ENCODE measurements at places on chromosomes 2 and 18.

DNA sequence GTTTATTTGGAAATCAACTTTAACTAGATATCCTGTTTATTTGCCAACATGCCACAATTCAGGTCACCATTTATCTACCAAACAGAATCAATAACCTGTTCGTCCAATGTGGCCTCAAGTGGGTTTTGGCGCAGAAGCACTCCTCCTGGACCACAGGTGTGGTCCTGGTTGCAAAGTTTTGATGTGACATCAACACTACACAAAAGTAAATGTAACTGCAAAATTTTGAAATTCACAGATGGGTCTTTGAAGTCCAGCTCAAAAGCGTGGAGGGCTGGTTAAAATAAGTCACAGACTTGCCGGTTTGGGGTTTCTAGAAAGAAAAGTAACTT is 474 bp upstream of the GCA start:
- no peak for DNase-seq

DNA sequence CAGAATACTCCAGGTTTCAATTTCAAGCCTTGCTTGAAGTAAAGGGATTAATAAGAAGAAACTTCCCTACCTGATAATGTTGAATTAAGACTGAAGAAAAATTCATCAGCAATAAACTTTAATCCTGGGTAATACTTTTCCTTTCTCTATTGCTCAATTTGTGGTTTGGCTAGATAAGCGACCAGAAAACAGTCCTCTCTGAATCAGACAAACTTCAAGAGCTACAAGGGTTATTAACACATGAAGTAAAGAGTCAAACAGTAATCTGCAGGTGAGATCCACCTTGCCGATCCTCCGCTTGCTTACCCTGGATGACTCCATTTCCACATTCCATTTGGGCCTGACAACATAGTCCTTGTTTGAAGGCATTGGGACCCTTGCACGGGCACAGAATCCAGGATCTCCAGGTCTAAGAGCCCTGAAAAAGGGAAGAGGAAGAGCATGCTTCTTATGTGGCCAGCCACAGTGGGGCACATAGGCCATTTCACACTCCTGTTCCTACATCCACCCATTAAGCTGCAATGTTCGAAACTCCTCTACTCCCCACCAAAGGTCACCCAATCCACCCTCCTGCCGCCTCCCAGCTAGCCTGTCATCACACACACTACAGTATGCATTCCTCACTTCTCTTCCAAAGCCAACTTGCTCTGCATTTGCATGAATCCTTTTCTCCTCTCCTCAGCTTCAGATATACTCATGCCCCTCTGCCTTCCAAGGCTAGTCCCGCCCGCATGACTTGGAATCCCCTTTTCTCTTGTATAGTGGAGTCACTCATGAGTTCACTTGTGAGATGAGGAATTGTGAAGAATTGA is 39.8 kb downstream of the IWS1 start:
- DNase-seq = no peak

GRCh38 chr2:104118889-104119288 is 735.0 kb upstream of the POU3F3 start:
- no peak for DNase-seq

DNA sequence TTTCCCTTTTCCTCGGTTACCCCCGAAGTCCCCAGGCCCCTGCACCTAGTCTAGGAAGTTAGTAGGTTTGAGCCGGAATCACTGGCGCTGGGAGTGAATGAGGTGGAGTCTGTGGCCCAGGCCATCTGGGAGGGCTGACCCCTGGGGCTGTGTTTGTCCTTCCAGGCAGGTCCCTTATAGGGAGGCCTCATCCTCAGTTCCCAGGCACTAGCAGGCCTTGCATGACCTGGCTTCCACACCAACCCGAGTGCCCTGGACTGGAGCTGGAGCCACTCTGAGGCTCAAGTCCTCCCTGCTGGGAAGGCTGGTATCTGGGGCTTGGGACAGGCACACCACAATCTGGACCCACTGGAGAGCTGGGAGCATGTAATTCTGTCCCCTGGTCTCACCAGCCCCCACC is 111.0 kb downstream of the DYSF start:
- DNase-seq = no peak

GRCh38 chr2:199480966-199481365 is 23.2 kb upstream of the SATB2 start:
- DNase-seq = no peak

- no peak for DNase-seq
These were observed 202.5 kb downstream of the CCDC102B start for GRCh38 chr18:69000366-69000765.

DNA sequence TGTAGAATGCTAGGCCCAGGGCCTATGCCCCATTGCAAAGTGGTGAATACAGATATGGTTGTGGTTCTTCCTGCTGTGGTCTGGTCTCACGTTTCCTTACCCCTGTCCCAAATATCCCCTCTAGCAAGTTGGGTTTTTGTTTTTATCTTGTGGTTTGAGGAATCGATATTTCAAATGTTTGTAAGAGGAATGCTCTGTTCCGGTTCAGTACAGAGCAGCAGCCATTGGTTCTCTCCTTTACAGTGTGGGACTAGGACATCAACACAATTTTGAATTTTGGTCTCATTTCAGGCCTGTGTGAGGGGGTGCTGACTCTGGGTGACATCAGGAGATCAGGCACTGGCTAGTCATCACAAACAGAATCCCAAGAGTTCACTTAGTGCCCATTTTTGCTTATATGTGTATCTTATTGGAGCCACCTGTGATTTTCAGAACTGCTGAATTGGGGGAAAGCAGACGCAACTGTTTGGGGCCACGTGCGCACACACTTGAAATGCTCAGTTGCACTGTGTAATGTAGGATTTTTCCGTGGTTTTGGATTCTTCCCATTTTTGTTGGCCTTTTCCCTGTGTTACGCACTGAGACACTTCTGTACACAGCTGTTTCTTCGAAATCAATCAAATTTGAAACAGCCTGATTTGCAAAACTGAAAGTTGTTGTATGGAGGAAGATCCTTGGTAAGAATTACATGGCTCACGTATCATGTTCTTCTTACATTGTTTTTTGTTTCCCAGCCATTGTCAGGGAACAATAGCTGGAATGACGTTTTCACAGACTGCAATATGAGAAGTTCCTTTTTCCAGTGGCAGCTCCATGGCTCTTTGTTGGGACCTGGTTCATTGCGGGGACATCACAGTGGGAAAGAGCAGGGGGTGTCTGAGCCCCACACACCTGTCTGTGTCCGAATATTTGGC is 8.6 kb downstream of the SH3BP4 start:
- no peak for DNase-seq

DNA sequence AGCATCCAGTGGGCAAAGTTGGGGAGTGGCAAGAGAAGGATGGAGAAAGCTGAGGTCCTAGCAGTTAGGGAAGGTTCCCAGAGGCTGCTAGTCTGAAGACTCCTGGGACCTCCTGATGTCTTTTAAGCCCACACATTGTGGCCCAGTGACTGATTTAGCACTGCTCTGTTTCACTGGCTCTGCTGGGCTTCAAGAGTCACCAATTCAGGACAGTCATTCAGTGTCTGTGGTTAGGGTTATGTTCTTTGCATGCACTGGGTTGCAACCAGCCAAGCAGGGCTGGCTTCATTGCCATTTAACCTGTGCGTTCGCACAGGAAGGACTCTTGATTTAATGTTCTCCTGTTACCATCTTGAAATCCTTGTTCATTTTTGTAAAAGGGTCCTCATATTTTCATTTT is 199.2 kb downstream of the ICOS start:
- DNase-seq = no peak

GRCh38 chr2:224956706-224957105 is 85.6 kb downstream of the DOCK10 start:
- peak; percentile 24 for DNase-seq

DNA sequence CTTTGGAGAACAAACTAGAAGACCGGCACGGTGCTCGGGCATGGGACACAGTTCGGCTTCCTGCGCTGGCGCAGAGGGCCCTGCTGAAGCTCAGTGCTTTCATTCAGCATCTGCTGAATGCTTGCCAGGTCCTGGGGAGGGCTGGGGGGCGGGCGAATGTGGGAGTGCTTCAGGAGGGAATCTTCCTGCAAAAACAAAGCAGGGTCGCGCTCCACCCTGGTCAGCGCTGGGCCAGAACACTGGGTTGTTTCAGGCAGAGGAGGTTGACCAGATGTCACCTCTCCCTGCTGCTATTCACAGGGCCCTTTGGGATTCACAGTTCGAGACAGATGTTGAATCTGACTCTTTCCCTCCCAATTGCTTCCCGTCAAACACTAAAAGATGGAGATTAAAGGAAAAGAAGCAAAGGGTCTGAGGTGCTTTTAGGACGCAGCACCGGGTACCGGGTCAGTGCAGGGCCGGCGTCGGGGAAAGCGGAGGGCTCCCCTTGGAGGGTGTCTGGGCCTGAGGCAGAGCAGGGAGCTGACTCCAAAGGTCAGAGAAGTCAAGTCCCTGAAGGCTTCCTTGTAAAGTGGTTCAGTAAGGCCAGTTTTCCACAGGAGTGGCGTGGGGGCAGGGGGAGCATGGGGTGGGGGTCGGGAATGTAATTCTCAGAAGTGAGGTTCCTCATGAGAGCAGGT is 82.1 kb upstream of the PXDN start:
- DNase-seq = no peak

- DNase-seq = no peak
These were observed 1130.3 kb upstream of the ZEB2 start for GRCh38 chr2:145650226-145650625.
